T-helper 17 cell (primary cell): ENCODE measurements at places on chromosomes 12 and 14.
A peak's percentile ranks its signal among the peaks of the same experiment; 100 is the strongest.

DNA sequence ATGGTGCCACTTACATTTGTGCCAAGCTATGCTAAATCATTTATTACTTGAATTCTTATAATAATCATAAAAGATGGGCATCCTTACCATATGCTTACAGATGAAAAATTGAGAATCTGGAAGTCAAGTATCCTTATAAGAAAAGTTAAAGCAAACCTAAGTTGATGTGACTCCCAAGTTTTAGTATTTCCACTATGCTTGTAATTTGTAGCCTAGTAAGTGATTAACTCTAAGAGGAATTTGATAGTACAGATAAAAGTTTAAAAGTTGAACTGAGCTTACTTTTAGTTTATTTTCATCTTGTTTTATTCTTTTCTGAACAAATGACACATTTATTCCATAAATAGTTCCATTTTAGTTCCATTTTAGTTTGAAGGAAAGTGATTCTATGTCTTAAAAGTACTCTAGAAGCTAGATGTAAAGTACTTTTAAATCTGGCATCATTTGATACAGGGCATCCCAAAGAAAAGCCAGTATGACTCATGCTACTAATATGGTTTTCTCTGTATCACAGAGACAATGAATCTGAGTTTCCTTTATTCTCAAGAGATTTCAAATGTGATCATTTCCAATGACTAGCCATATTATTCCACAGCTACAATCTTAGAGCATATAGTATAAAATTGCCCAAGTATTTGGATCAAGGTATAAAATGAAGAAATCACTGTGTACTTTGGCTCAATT lies 596.0 kb downstream of the SLC16A7 start:
- no peak for DNase-seq

GRCh38 chr12:7917392-7918267 lies 18.4 kb downstream of the SLC2A3 start:
- no peak for DNase-seq

- no peak for DNase-seq
These were observed 187.2 kb downstream of the SYNE2 start for GRCh38 chr14:64040044-64040443.

DNA sequence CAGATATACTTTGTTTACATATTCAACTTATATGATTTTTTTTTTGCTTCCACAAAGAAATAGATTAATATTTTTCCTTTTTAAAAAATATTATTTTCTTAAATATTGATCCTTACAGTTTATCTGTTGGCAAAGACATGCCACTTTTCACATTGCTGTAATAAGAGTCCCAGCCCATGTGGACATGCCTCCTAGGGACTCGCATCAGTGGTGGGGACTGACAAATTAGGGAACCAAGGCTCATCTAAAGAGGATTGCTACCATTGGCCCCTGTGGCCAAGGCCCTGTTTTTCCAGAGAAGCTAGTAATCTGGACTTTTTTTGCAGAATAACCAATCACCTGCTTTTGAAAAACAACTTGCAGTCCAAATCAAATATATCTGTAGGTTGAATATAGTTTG lies 27.8 kb upstream of the BMAL2 start:
- no peak for DNase-seq

DNA sequence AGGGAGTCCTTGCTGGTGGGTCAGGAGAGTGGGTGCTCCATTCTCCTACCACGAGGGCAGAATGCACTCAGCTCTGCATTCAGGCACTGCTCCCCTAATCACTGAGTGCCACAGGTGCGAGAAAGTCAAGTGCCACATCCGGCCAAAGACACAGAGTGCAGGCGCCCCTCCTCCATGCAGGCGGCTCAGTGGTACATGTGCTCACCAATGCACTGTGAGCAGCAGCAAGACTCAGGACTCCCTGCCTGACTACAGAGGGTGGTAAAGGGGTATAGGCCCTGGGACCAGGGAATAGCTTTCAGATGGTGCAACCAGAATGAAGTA lies 32.9 kb downstream of the ZFYVE21 start:
- no peak for DNase-seq

GRCh38 chr12:58907391-58907790 lies 12.9 kb downstream of the LRIG3 start:
- no peak for DNase-seq

DNA sequence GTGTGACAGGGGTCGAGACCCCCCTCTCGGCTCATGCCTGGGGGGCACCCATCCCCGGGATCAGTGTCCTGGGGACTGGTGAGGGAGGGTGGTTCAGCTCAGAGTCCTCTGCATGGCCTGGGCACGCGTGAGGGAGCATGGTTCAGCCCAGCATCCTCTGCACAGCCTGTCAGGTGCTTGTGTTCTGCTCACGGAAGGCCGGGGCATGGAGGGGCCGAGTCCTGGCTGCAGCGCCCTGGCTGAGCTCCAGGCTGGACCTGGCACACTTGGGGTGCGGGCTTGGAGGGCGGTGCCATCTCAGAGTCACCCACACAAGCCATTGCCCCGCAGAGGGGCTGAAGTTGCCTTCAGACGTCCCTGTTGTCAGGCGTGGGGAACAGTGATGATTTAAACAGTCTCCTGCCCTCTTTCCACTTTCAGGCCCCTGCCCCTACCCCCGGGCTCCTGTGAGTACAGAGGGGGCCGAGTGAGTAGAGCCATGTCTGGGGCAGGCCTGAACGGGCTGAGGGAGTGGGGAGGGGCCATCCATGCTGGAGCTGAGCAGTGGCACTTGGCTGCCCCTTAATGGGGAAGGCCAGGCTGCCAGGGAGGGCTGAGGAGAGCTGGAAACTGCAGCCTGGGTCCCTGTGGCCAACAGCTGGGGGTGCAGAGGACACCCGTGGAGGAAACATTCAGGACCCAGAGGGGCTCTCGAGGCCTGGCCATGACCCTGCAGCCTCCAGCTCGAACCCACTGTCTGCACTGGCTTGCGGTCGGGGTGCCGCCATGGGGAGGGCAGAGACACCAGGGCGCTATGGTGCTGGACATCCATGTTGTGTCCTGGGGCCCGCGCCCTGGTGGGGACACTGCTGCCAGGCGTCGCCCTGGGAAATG lies 22.5 kb downstream of the FBRSL1 start:
- no peak for DNase-seq

DNA sequence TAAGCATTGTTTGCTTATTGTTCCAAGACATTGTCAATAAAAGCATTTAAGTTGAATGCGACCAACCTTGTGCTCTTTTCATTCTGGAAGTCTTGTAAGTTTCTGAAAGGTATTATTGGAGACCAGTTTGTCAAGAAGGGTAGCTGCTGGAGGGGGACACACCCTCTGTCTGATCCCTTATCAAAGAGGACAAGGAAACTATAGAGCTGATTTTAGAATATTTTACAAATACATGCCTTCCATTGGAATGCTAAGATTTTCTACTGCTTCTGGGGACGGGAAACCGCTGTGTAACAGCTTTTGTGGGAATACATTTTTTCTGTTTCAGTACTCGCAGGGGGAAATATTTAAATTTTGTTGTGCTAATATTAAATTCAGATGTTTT lies 3.5 kb downstream of the FOS start:
- DNase-seq: no peak

DNA sequence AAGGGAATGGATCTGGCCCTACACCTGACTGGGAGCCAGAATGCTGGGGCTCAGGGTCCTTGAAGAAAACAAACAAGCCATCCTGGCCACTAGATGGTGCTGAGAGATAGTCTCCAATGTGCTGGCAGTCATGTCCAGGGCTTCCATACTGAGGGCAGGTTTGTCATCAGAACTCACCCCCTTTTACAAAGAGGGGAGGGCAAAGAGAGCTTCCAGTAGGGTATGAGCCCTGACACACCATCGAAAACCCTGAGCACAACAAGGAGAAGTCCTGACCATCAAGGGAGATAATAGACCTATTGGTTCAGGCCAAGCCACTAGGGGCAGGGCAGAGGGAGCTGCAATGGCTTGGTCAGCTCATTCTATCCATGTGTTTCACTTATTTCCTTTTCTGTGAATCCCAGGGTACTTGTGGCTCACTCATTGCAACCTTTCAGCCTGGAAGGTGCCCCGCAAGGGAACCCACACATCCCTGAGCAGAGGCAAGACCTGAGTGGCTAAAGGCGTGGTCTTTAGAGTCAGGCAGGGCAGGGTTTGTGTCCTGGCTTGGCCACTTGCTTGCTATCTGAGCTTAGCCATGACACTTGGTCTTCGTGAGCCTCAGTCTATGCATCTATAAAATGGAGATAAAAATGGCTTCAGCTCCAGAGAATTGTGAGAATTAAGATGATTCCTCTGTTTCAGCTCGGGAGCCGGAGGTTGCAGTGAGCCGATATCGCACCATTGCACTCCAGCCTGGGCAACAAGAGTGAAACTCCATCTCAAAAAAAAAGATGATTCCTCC lies 6.2 kb upstream of the PLEKHH1 start:
- no peak for DNase-seq

GRCh38 chr12:95634622-95635621 lies 83.6 kb upstream of the USP44 start:
- DNase-seq: no peak

GRCh38 chr12:126907900-126908764 lies 1358.8 kb upstream of the TMEM132C start:
- DNase-seq: no peak

- no peak for DNase-seq
These were observed 100.7 kb downstream of the DUSP6 start for GRCh38 chr12:89251342-89252271.

GRCh38 chr12:4653257-4653656 lies 4.3 kb downstream of the NDUFA9 start:
- no peak for DNase-seq

DNA sequence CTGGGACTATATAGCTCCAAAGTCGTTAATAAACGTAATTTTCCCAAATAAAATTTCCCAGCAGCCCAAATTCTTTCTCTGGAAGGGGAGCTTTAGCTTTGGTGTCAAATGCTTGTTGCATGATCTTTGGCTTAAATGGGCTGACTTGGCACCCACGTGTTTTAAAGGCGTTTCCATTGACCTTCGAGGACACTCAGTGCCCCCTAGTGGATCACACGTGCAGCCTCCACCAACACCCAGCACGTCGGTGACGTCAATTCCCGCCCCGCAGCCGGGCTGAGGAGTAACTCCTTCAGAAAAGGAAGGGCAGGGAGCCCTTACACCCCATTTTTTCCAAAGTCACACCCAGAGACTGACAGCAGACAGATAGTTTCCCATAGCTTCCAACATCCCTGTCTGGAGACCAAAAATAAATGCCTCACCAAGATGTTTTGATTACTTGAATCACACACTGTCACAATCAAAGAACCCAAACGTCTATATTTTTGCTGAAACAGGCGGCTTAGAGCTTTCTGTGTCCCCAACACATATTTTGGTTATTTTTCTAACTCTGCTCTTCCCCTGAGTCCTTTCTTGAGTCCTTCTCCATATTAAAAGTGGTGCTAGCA lies 707.9 kb downstream of the AACS start:
- no peak for DNase-seq

GRCh38 chr12:73947326-73948026 lies 590.2 kb upstream of the ATXN7L3B start:
- DNase-seq: no peak

GRCh38 chr14:52044791-52045522 lies 23.9 kb downstream of the NID2 start:
- no peak for DNase-seq

GRCh38 chr12:4107436-4107878 lies 166.1 kb upstream of the CCND2 start:
- peak; percentile 57 for DNase-seq

DNA sequence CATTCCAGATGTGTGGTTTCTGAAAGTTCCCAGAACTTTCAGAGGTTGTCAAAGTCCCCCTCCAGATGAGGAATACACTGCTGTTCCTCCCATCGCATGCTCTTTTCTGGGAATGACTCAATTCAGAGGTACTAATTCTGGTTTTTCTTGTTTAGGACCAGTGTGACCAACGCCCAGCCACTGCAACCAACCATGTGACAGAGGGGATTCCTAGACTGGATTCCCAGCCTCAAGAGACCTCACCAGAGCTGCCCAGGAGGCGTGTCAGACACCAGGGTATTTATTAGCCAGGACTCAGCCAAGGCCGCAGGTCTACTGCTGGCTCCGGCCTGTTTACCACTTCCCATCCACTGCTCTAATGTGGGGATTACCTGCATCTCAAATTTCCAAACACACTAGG lies 24.2 kb downstream of the TRAFD1 start:
- DNase-seq: no peak

- DNase-seq: no peak
These were observed 11.9 kb downstream of the FBLN5 start for GRCh38 chr14:91935586-91935985.

DNA sequence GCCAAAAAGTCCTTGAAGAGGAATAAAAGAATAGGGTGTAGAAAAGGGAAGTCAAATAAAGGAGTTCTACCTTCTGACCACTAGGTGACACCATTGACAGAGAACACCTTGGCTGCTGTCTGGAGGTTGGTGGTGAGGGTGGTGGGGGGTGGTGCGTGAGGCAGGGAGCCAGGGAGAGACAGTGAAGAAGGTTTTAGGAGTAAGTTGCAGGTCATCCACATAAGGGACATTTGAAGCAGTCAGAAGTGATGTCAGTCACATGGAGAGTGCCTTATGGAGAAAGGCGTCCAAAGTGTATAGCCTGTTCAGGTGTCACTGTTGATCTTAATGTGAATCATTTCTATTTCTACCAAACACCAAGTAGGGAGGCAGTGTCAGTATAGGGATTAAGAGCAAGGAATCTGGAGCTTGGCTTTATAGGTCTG lies 279.3 kb upstream of the DDHD1 start:
- DNase-seq: no peak

DNA sequence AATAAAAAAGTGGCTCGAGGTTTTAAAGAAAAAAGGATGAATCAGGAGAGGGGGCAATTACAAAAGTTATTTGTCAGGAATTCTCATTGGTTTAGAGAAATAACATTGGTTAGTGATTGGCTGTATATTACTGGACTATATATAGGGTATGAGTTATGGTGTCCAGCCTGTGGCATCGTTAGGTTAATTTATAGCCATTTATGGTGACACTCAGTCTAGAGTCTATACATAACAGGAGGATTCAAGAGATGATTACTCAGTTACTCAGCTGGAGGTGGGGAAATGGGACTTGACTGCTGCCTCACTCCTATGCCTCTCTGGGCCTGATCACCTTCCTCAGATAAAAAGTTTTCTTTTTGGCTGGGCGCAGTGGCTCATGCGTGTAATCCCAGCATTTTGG lies 25.6 kb upstream of the NFYB start:
- no peak for DNase-seq

- no peak for DNase-seq
These were observed 207.5 kb upstream of the PWP1 start for GRCh38 chr12:107477947-107478610.

GRCh38 chr12:10406725-10407124 lies 2.8 kb downstream of the KLRC4 start:
- no peak for DNase-seq
